LHCN-M2 (cell line): ENCODE measurements at places on chromosomes 11 and 22. TPM values are rescaled to one million over a fixed set of nuclear protein-coding genes. Genes with fewer than 3 reads are reported as not detected.

The MYH9 gene
- total RNA-seq = 481 and 492 TPM in 2 replicates

GRCh38 chr11:79363861-79364378 lies 76.9 kb downstream of the TENM4 start:
- no peak for DNase-seq

The RAG1 gene
- 0.71 and 0.75 TPM in 2 replicates for total RNA-seq

- DNase-seq = no peak
Measured at GRCh38 chr22:30267382-30268302, 991 bp upstream of the OSM start.

- no peak for DNase-seq
Measured at GRCh38 chr11:113934761-113935160, 30.2 kb downstream of the HTR3B start.

The MUC5B gene
- not detected in 2 replicates for total RNA-seq

DNA sequence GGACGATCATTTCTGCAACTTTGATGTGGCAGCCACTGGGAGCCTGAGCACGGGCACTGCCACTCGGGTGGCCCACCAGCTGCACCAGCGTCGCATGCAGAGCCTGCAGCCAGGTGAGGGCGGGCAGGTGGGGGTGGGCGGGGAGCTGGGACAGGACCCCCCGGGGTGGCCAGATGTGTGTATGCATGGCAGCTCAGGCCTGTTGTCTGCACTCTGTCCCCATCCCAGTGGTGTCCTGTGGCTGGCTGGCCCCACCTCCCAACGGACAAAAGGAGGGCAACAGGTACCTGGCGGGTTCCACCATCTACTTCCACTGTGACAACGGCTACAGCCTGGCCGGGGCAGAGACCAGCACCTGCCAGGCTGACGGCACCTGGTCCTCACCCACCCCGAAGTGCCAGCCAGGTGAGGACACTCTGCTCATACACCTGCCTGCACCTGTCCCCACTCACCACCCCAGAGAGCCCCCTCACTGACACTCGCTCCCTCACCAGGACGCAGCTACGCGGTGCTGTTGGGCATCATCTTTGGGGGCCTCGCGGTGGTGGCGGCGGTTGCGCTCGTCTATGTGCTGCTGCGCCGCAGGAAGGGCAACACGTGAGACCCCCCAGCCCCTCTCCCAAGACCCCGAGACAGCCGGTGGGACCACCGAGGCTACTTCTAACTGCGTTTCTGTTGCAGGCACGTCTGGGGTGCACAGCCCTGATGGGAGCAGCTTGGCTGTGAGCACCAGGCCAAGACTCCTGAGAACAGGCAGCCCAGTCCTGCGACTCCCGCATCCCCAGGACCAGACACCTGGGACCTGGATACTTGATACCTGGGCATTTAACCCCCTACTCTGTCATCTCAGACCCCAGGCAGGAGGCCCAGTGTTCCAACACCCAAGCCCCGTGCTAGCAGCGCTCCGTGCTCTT lies 6.7 kb downstream of the SUSD2 start:
- no peak for DNase-seq

- DNase-seq = no peak
Measured at GRCh38 chr22:30307041-30307574, 17.8 kb upstream of the CASTOR1 start.

The NOX4 gene
- total RNA-seq = 2.2 TPM in 1 of 2 replicates, not detected in the other

DNA sequence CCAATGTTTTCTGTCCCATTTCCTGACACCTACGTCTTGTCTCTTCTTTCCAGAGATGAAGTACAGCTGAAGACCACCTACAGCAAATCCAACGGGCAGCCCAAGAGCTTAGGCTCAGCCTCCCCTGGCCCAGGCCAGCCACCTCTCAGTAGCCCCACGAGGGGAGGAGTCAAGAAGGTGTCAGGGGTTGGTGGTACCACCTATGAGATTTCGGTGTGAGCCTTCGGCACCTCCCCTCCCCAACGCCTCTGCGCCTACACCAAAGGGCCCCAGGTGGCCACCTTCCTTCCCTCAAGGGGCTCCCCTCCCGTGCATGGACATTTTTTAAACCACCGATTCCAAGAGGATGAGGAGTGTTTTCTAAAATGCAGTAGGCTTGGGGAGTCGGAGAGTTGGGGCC lies 12.2 kb downstream of the MED19 start:
- no peak for DNase-seq

GRCh38 chr22:19957445-19957844 lies 15.8 kb upstream of the TXNRD2 start:
- DNase-seq = no peak

DNA sequence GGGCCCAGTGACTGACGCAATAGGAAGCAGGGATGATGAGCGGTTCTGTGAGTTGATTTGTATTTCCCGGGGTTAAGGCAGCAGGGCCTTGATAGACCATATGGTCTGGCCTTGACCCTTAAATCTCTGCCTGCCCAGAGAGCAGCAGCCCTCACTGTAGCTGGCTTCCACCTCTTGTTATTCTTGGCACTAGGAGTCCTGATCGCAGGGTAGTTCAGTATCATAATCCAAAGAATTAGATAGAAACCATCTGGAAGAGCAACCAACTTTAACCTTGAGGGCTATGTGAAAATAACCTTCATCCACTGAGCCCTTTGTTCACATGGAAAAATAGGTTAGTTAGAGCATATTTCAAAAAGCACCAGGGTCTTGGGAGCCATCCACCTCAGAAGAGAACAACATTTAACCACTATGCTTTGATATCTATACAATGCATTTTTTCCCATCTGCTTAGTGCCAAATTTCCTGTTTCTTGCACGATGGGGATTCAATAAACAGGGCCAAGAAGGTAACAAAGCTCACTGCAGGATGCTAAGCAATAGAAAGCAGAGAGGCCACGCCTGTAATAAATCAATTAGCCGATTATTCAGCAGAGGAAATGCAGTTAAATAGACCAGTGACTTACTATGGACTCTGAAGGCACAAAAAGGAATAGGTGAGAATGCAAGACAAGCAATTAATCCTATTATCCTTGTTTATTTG lies 761.3 kb downstream of the OPCML start:
- DNase-seq = no peak

The P2RY6 gene
- 0.17 TPM in 1 of 2 replicates, not detected in the other for total RNA-seq

DNA sequence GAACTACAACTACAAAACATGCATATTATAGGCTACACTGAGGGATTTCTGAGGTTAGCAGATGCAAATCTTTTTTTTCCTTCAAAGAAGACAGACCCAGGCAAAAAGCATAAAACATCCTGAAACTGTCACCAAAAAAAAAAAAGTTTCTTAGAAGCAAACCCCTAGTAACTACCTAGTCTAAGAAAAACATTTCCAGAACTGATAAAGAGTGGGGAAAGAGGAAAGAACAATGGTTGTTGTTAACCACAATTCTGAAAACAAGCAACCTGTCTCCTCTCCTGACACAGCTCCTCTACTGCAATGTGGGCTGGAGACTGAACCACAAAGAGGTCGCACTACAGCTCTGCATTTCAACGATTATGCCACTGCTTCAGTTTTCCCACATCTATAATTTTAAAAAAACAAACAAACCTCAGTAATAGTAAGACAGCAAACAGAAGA lies 15.0 kb downstream of the DENND5A start:
- DNase-seq = peak; percentile 32

DNA sequence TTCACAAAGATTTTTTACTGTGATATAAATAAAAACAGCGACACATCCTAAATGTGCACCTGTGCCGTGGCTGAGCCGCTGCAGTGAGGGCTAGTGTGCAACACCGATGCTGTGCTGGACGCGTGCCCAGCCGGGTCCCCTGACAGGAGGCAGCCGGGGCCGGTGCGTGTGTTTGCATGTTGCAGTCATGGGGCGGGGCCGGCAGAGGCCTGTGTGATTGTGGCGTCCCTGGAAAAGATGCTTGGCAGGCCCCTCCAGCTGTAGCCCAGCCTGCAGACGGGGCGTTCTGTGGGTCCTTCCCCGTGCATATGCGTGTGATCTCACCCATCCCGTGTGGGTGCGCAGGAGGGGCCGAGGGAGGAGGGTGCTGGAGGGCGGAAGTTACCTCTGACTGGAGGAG lies 30.6 kb downstream of the MUC6 start:
- DNase-seq = no peak

DNA sequence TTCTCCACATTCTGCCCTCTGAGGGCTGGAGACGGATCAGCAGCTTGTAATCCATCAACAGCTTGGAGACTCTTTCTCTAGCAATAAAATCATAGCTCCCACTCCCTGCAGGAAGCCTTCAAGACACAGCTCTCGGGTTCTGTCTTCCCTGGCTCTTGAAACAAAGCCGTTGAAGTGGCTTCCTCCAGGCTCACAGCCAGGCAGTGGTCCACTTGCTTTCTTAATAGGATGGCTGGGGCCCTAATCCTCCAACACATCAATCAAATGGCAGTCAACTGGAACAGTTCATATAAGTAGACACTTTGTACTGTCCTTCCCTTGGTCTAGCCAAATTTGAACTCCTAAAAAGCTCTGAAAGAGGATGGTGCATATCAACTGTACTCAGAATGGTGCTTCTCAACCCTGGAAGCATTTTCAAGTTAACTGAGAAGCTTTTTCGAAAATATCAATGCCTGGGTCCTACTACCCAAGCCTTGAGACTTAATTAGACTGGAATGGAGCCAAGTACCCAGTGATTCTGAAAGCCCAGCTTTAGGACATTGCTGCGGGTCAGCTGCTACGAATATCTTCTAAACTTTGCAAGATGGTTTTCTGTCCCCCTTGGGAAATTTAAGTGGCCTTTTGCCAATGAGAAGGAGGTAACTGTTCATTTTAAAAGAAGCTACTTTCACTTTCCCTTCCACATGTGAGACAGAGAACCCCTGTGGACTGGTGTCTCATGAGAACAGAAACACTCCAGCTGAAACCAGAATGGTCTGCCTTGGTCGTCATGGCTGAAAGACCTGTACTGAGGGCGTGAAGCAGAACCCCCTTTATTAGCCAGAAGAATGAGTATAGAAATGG lies 74.7 kb downstream of the SC5D start:
- peak; percentile 57 for DNase-seq

The SHISA8 gene
- not detected in 2 replicates for total RNA-seq

GRCh38 chr11:74450318-74450717 lies 17.0 kb downstream of the KCNE3 start:
- no peak for DNase-seq

The MRGPRE gene
- not detected in 2 replicates for total RNA-seq

The MRPL48 gene
- 14.8 and 27.3 TPM in 2 replicates for total RNA-seq

DNA sequence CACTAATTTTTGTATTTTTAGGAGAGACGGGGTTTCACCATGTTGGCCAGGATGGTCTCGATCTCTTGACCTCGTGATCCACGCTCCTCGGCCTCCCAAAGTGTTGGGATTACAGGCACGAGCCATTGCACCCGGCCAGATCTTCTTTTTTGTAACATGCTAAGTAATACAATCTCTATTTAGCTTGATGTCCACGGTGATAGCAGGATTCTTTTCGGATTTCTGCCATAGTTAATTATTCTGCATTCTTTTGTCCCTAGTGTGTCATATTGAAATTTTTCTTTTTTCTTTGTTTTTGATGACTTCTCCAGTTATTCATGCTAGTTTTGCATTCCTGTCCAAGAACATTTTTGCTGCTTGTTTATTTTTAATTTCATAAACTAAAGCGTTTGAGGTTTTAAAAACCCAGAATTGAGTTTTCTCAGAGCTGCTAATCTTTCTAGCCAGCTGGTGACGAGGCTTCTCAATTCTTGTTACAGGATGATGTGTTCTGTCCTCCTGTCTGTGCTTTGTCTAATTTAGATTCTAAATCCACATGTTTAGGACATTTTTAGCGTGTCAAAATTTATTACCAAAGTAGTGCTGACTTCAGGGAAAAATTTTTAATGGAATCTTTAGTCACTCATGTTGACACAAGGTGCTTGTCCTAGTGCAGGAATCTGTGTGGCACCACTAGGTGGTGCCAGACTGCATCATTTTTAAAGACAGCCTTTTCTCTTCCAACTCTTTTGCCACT lies 21.8 kb downstream of the NF2 start:
- peak; percentile 82 for DNase-seq

DNA sequence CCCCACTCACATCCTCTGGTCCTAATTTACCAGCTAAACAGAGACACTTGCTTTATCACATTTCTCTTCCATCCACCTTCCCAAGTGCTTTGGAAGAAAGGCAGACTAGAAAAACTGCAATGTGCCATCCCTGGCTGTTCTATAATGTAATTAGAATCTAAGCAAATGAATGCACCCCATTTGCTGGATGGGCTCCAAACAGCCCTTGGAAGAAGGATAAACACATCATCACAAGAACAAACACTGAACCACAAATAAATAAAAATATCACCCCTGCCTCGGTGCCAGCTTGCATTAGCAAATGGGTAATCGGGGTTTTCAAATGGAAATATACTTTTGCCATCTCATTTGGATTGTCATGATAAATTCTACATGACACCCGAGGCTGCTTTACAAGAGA lies 296.6 kb upstream of the ISX start:
- DNase-seq = no peak

DNA sequence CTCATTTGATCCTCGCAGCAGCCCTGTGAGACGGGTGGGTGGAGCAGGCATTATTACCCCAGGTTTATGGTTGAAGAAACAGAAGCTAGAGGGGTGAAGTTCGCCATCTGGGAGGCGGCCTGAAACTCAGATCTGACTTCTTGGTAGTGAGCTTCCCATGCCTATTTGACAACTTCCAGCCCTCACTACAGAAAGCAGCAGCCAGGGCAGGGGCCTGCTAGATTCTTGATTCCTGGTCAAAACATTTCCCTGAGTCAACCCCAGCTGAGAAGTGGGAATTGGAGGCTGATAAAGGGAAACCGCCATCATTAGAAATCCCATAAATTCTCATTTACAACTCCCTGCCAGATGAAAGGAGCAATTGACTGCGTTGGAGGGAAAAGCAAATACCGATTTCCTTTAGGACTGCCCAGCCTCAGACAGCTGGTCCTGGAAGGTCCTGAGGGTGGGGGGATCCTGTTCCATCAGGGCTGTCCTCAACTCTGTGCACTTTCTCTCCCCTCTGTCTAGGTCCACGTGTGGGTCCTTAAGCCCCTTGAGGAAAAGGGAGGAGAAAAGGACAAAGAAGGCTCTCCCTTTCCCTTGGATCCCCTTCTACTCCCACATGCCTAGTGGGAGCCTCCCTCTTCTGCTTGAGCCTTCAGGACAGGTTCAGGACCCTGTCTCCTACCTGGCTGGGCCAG lies 10.2 kb upstream of the NECTIN1 start:
- DNase-seq = no peak

DNA sequence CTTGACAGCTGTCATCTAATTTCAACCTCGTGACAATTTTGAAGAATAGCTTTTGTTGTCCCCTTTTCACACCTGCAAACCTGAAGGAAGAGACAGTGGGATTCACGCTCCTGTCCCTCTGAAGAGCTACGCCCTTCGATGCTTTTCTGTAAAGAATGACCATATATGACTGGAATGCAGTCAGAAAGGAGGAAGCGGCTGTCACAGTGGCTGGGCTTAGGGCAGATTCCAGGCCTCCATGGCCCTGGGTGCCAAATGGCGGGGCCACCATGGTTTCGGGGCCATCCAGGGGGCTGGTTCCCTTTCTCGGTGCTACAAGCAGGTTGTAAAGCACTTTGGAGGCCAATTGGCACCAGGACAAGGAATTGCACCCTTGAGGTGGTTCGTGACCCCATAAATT lies 22.2 kb upstream of the FGF19 start:
- no peak for DNase-seq

The GTSE1 gene
- 27.6 and 31.9 TPM in 2 replicates for total RNA-seq

GRCh38 chr22:20430720-20431510 lies 6.7 kb downstream of the SCARF2 start:
- DNase-seq = no peak

The MRGPRF gene
- total RNA-seq = 0.38 and 0.63 TPM in 2 replicates
